ENCODE measurements at places on chromosomes 3 and 15.
A peak's percentile ranks its signal among the peaks of the same experiment; 100 is the strongest.

GRCh38 chr3:101212730-101213129 lies 107.6 kb downstream of the IMPG2 start:
- DNase-seq: no peak

- no peak for DNase-seq
Observed at GRCh38 chr3:31962801-31963205, 18.3 kb downstream of the OSBPL10 start.

GRCh38 chr3:43862992-43863805 lies 172.5 kb downstream of the ABHD5 start:
- DNase-seq: no peak

- no peak for DNase-seq
Observed at GRCh38 chr15:77017761-77018720, 23.1 kb downstream of the PSTPIP1 start.

DNA sequence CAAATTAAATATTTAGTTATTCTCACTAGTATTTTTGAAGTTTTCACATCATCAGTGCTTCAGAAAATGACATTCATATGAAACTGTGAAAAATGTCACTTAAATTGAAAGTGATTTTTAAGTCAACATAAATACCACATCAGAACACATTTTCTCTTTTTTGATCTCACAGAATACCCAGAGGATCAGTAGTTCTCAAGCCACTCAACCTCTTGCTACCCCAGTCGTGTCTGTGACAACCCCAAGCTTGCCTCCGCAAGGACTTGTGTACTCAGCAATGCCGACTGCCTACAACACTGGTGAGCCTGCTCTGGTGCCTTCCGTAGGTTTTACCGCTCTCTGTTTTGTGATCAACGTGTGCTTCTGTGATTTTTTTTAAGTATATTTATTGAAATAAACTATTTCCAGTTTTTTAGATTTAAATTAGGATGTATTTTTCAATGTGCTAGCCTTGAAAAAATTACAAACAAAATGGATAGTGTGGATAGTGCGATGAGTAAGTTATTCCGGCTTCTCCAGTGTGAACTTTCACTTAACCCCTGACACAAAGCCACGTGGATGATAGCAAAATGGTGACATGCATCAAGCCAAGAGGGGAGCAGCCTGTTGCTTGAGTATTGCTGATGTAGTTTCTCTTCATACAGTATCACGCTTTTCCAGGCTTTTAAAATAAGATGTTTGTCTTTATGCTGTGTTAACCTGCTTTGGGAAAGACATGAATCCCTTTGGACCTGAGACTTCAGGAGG lies 26.5 kb downstream of the LYSMD4 start:
- DNase-seq: peak; percentile 20

- no peak for DNase-seq
Observed at GRCh38 chr15:88049506-88049905, 207.0 kb downstream of the NTRK3 start.

GRCh38 chr3:151638555-151639417 lies 94.9 kb upstream of the AADACL2 start:
- no peak for DNase-seq

- DNase-seq: peak; percentile 64
Observed at GRCh38 chr3:42654331-42655201, 1.1 kb downstream of the ZBTB47 start.

- DNase-seq: no peak
Observed at GRCh38 chr15:44595656-44596510, 58.9 kb downstream of the EIF3J start.

DNA sequence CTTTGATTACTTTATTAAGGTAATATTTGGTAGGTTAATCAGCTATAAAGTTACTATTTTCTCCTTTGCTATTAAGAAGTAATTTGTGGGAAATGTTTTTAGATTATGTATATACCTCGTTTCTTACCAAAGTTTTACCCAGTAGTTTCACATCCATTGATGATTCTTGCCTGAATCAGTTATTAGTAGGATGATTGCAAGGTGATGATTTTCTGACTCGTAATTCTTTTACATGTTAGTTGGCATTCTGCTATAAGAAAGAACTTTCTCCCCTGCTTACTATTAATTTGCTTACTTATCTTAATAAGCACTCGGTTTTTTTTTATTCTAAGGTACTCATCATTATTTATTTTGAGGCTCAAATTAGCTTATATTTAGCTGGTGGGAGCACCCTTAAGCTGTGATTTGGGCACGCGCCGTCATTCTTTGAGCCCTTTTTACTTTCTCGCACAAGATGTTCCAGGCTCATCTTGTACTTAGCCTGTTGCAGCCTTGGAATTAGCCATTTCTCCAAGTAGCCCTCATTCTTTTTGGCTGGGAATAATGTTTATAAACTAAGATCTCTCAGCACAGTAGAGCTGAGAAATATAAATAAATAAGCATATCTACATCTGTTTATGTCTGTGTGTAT lies 15.3 kb downstream of the USP3 start:
- no peak for DNase-seq

GRCh38 chr3:126266291-126266840 lies 86.0 kb upstream of the ALDH1L1 start:
- peak; percentile 58 for DNase-seq

DNA sequence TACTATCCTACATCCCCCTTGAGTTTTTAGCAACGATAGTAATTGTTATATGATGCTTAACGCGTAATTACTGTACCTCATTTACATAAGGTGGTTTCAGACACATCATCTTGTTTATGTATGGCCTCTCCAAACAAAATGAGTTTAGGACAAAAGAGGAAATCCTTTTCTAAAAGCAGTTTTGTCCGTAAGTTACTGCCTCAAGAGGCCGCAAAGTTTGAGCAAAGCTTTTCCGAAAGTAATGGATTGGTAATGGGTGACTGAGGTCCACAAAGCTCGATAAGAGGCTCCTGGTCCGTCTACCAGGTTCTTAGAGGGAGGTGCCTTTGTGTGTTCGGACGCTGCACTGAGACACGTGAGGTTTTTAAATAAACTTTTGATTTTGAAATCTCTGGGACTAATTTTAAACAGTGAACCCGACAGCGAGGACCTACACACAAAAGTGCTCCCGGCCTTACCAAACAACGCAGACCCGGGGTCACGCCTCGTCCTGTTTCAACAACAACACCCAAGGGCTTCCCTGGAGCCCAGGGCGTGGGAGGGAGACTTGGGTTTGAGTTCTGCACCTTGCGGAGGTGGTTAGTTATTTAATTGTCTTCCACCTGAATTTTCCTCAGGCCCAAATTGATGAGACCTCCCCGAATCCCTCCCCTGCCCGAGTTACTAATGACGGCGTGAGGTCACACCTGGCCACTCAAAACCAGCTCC lies 456 bp upstream of the C15orf61 start:
- DNase-seq: no peak

DNA sequence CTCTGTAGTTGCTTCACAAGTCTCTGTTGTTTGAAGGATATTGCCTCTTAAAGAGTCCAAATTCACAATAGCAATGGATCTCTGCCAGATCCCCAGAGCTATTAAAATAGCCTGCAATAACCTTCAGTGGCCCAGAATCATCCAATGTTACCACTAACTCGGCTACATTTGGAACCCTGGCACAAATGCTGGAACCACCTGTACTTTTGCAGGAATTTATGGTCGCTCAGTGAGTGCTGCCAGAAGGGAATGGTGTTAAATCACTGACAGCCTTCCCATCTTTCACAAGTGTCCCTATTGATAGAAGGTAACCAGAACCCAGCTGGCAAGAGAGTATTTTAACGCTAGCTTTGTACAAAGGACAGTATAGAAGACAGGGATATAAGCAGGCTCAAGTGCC lies 298.8 kb upstream of the PLSCR5 start:
- DNase-seq: no peak

DNA sequence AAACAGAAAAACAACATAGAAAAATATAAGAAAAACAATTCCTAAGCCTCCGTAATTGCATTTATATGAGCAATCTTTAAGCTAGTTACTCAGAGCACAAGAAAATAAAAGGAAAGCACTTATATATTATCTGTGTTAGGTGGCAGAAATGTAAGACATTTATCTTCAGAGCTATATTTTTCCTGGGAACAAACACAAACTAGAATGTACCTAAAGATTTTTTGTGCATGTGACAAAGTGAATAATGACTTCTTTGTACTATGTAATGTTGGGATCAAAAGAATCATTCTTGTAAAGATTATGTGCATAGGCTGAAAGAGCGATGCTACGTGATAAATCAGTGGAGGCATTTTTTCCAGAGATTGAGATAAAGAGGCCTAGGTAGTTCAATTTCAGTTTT lies 111.3 kb upstream of the GMNC start:
- no peak for DNase-seq

DNA sequence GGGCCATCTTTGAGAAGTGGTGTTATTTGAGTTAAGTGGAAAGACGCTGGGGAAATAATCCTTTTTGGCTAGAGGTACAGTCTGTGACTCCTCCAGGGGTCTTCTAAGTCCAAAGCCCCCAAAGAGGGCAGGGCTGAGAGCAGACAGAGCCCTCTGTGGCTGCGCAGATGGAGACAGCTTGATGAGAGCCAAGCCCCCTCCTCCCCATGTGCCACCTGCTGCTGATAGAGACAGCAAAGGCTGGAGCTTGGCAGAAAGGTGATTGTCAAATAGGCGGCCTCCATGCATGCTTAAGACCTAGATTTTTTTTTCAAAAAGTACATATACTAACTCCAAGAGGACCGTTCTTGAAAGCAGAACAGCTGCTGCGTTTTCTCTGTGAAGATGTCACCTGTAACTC lies 72.4 kb downstream of the CRYGS start:
- DNase-seq: no peak

DNA sequence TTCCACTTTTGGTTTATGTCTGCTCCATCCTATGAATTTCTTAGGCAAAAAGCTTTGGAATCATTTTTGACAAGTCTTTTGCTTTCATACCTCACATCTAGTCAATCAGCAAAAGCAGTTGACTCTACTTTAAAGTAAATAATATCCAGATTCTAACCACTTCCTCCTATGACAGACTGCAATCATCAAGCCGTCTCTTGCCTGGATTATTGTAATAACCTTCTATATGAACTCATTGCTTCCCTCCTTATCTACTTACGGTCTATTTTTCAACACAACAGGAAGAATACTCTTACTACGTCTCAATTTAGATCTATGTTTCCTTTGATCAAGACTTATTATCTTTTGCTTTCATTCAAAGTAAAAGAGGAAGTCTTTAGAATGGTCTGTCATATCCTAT lies 20.7 kb downstream of the CLDN1 start:
- no peak for DNase-seq

DNA sequence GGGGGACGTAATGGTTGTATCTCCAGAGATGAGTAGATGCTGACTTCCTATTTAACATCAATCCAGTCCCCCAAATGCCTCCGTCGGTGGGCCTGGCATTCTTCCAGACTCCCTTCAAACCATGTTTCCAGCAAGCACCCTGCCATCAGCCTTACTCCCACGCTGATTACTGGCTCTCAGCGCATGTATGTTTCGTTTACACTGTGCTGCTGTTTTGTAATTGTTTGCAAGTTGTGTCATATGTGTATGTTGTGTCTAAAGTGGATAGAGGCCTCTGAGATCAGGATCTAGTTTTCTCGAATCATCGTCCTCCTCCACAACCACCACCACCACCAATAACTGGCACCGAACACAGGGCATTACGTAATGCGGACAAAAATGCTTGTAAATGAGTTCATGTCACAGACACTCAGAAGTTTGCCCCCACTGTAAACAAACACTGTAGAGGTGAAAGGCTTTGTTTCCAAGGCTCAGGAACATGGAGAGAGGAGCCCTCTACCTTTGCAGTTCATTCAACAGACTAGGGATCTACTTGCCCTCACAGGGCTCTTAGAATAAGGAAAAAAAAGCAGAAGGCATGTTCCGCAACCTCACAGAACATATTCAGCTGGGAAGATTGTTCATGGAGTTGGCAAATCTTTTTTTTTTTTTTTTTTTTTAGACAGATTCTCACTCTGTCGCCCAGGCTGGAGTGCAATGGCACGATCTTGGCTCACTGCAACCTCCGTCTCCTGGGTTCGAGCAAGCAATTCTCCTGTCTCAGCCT lies 46.1 kb upstream of the SEMA4B start:
- DNase-seq: peak; percentile 91

DNA sequence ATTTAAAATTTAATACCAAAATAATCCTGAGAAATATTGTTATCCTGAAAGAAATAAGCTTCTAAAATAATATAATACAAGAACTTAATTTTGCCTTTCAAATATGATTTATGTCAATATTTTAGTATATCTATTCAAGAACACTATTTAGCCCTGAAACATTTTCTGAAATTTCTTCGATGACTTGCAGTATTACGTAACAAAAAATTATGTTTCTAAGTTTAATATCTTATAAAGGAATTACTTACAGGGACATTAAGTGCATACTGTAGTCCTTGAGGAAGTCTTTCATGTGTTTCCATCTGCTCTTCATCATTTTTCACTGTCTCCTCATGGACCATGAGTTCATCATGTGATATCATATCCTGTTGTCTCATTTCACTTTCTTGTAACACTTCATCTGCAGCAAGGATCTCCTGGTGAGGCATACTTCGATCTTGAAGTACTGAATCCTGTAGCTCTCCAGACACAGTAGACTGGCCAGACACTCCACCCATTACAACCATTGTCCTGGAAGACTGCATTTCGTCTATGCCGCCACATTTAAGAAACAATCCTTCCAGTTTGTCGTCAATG lies 62.0 kb downstream of the ZNF148 start:
- peak; percentile 69 for DNase-seq

- no peak for DNase-seq
Observed at GRCh38 chr3:118108201-118108600, 926.4 kb downstream of the IGSF11 start.

DNA sequence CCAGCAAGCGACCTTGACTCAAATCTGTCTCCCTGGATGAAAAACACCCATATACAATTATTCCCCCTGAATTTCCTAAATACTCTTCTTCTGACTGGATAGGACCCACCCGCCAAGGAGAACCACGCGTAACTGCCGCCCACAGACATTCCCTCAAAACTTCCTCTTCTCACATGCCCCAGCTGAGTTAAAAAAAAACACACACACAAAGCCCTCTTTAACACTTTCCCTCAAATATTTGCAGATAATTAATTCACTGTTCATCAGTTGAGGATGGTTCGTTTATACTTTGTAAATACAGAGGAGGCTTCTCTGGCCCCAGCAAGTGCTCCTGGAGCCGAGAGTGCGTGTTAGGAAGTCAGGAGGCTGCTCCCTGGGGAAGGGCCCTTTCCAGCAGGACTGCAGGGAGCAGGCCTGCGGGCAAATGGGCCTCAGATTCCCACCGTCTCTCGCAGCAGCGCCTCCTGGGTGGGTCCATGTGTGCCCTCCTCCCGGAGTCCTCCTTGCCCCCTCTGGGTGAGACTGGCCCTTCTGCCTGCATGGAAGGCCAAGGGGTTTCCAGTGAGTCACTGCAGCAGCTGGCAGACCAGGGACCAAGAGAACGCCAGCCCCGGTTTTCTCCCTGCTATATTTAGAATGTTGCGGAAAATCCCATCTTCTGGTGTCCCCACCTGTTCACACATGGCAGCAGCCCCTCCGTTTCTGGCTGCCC lies 46.8 kb downstream of the MGLL start:
- DNase-seq: peak; percentile 84

GRCh38 chr3:187256051-187256616 lies 35.4 kb downstream of the MASP1 start:
- DNase-seq: no peak

Measured in EH (cell line).